ENCODE measurements at places on chromosomes 7 and 10.
A peak's percentile ranks its signal among the peaks of the same experiment; 100 is the strongest.

GRCh38 chr7:27201580-27202017 lies 1.7 kb upstream of the HOXA13 start:
- DNase-seq = no peak

DNA sequence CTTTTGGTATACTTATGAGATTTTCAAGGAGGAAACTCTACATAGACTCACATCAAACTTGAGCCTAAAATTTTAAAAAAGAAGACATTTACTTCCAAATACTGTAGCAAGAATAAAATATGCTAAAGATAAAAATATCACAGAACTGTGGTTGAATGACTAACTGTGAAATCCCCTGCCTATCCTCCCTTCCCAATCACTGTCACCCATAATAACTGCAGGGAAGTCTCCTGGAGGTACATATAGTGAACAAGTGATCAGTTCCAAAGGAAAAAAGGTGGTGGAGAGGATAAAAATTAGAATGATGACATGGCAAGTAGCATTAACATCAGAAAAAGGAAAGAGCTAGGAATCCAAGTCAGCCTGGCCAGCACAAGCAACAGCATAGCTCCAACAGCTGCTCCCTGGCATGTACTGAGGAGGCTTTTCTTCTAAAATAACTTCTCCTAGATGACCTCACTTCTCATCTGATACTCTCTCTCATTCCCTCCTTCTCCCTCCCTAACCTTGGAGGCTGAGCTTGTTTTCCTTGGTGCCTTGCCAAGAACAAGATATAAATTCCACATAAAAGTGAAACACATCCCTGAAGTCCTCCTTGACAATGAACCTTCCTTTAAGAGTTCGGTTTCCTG lies 124.0 kb downstream of the IQUB start:
- no peak for DNase-seq

- no peak for DNase-seq
These were observed 21.6 kb downstream of the OGDHL start for GRCh38 chr10:49740346-49741107.

DNA sequence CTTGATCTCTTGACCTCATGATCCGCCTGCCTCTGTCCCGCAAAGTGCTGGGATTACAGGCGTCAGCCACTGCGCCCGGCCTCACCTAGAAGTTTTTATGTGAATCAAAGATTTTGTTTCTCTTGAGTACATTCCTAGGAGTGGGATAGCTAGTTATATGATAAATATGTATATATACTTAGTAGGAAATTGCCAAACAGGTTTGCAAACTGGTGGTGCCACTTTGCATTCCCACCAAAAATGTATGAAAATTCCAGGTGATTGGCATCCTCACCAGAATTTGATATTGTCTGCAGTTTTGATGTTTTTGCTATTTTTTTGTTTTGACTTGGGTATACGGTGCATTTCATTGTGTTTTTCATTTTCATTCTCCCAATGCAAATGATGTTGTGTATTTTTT lies 86.8 kb downstream of the NOD1 start:
- no peak for DNase-seq

GRCh38 chr10:128808921-128809440 lies 658.1 kb upstream of the MGMT start:
- no peak for DNase-seq

- no peak for DNase-seq
These were observed 25.3 kb downstream of the CHCHD3 start for GRCh38 chr7:133056370-133057238.

GRCh38 chr7:84614821-84615501 lies 420.4 kb upstream of the SEMA3A start:
- DNase-seq = peak; percentile 56

- no peak for DNase-seq
These were observed 51.6 kb upstream of the SRRM3 start for GRCh38 chr7:76149847-76150691.

DNA sequence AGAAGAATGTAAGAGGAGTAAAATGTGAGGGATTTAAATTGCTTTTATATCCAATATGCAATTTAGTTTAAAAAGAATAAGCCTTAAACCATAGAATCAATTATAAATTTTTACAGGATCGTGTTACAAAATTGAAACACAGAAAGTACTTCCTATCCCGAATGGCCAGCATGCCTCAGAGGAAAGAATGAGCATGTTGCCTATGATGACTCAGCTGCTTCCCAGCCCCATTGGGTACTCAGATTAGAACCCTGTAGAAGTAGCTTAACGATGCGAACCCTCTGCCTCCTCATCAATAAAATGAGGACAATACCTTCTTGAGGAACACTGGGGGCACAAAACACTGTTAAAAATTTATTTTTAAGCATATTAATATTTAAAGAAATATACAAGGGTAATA lies 113.4 kb upstream of the CDK1 start:
- peak; percentile 32 for DNase-seq

GRCh38 chr10:310371-310770 lies 175.1 kb downstream of the ZMYND11 start:
- DNase-seq = no peak

- DNase-seq = no peak
These were observed 18.6 kb upstream of the TRPV6 start for GRCh38 chr7:142904128-142904527.

DNA sequence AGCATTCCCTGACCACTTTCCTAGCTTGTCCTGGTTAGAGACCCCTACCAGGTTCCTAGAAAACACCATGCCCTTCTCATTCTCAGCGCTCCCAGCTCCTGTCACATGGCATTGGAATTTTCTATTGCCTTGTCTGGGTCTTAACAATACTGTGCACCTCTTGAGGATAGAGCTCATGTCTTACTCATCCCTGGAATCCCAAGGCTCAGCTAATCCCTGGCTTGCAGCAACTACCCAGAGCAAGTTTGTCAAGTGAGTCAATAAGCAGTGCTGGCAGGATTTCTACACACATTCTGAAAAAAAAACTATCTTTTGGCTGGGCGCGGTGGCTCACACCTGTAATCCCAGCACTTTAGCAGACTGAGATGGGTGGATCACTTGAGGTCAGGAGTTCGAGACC lies 11.7 kb upstream of the PRDX3 start:
- DNase-seq = no peak

Data from suppressor macrophage treated with lipopolysaccharide for 1 hour (primary cell).